ENCODE measurements at places on chromosomes 7 and 10. TPM values are rescaled to one million over a fixed set of nuclear protein-coding genes. Genes with fewer than 3 reads are reported as not detected.
A peak's percentile ranks its signal among the peaks of the same experiment; 100 is the strongest.

GRCh38 chr7:154259396-154259795, 207.2 kb downstream of the DPP6 start:
- DNase-seq, result no peak

GRCh38 chr10:104291439-104291951, 22.5 kb downstream of the GSTO2 start:
- DNase-seq, result peak; percentile 93

DNA sequence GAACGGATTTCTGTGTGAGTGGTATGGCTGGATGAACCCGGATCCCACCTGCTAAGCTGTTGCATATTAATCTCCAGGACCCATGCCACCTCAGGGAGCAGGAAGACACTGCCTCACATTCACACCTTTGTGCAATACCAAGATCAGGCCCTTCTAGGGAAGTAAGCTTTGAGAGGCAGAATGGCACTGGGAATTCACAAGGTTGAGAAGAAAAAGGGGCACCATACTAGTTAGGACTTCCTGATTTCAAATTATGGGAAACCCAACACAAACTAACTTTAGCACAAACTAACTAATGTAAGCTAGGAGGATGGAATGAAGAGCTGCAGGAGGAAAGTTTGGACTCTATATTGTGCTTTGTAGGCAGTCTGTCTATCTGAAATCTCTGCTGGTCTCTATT, 71.3 kb downstream of the TBXAS1 start:
- no peak for DNase-seq

- DNase-seq, result no peak
Measured at GRCh38 chr10:126135941-126136595, 239.7 kb downstream of the FANK1 start.

DNA sequence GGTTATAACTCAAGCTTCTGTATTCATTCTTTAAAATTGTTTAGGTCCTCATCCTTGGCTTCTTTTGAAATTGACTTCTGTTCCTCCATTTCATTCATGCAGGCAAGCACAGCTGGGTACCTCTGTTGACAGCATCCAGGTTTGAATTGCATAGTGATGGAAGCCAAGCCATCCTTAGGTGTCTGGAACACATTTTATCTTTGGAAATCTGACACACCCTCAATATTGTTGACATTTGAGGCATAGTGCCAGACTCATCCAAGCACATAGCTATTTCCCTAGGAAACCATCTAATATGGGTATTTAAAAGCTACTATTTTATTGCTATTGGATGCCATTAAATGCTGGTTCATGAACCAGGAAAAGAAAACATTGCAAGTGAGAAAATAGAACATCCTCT, 142.1 kb upstream of the PTPRZ1 start:
- peak; percentile 10 for DNase-seq

DNA sequence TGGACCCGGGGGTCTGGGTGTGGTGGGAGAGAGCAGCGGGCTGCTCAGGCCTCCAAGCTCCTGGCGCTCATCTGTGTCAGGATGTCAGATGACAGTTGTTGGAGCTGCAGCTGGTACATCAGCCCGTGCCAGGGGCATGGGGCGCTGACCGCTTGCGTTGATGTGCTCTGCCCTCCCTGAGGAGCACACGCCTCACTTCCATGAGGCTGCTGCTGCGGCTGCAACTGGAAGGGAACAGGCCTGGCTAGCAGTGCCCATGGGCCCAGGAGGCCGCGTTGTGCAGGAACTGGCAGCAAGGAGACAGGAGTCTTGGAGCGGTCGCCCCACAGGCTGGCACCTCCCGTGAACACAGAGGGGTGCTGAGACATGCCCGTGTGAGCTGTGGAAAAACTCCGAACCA, 361.3 kb upstream of the MKI67 start:
- no peak for DNase-seq

DNA sequence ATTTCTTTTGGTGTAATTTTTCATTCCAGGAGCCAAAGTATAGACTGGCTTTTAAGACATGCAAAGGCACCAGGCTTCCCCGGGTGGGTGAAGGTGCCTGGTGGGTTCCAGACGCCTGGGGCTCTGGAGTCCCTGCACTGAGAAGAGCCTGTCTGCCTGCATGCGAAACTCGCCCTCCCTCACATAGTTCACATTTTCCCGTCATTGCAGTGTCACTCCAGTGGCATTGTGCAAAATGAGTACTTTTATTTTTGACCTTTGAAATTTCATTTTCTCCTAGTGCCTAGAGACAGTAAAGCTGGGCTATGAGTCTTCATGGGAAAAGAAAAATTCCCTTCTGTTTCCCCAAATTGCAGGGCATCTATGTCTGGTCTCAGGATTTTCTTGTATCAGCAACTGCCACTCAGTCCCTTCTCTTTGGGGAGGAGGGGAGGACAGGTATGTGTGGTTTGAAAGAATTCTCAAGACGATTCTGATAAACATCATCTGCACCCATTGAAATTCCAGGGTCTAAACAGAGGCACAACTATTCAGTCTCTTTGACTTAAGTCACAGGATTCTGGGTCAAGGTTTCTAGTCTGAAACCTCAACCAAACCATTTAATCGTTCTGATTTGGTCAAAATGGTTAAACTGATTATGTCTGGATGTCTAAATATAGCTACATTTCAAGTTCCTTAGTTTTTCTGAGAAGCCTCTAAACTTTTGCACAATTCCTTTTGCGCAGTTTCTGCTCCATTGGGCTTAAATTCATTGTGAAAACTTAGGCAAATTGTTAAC, 107.8 kb downstream of the CYP26A1 start:
- DNase-seq, result no peak

DNA sequence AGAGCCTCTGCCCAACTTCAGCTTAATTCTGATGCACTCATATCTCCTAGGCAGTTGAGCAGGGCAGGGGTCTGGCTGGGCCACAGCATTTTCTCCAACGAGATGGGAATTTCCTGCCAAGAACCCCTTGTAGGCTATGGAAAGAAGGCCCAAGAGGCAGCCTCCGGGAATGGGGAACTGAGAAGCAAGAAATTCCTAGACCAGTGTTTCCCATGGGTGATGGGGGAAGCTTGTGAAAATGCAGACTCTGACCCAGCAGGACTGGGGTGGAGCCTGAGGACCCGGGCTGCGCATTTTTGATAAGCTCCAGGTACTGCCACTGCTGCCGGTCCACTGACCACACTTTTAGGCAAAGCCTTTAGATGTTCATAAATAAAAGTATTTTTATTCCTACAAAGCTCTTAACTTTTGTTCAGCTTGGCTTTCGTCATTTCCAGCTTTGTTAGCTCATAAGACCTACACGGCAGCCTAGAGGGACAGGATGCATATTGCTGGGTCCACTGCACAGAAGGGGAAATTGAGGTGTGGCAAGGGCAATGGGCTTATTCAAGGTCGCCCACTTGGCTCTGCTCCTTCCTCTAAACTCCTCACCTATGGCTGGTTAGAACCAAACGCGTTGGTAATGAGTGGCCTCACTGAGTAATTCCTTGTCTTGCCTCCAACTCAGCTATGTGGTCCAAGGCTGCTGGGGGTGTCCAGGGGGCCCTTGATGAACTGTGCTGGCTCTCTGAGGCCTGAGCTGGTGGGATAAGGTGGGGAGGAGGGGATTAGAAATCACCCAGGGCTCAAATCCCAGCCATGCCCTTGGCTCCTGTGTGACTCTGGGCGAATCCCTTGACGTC, 29.5 kb downstream of the ZCCHC24 start:
- DNase-seq, result peak; percentile 9

DNA sequence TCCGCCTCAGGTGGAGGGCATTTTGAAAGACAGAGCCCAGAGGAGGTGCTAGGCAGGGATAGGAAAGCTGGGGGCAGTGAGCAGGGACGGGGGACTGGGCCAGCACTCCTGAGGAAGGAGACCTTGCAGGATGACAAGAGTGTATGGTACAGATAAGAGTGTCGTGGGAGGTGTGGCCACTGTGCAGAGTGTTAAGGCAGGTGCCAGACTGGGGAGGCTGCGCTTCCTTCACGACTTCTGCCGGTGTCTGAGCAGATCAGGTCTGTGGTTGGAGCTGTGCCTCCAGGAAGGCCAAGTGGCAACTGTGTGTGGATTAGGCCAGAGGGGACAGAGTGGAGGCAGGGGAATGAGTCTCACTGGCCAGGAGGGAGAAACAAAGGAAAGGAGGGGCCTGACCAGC, 161.7 kb downstream of the HIBADH start:
- no peak for DNase-seq

DNA sequence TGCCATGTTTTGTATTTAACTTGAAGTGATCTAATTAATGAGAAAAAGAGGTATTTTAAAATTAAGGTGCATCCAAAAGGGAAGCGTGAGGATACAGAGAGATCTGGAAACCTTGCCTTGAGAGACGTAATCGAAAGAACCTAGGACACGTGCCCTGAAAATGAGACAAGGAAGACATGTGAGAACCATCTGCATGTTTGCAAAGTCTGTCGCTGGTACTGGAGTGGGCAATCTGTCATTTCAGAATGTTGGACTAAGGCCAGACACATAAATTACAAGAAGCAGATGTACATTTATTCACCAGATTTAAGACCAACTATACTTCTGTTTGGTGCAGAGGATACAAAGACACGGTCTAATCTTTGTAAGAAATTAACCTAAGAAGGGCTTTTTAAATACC, 9.2 kb downstream of the AGR2 start:
- DNase-seq, result no peak

- no peak for DNase-seq
Measured at GRCh38 chr10:12409613-12410012, 60.3 kb downstream of the CAMK1D start.

DNA sequence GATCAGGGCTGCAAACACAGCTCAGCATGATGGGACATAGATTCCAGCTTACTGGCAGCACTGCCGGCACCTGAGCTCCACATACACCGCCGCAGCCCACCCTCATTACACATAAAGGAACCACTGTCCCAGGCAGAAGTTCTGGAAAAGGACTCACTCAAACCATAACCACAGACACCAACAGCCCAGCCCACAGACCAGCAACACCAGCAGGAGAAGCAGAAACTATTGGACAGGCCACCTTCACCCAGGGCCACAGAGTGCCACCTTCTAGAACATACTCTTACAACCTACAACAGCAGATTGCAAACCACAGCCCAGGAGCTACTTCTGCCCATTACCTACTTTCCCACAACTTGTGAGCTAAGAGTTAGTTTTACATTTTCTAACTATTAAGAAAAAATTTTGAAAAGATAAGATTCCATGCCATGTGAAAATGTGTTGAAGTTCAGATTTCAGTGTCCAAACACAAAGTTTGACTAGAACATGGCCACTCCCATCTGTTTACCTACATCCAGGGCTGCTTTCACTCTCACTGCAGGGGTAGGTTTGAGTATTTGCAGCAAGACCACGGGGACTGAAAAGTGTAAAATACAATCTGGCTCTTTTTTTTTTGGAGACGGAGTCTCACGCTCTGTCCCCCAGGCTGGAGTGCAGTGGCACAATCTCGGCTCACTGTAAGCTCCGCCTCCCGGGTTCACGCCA, 153.0 kb downstream of the TNS3 start:
- no peak for DNase-seq

DNA sequence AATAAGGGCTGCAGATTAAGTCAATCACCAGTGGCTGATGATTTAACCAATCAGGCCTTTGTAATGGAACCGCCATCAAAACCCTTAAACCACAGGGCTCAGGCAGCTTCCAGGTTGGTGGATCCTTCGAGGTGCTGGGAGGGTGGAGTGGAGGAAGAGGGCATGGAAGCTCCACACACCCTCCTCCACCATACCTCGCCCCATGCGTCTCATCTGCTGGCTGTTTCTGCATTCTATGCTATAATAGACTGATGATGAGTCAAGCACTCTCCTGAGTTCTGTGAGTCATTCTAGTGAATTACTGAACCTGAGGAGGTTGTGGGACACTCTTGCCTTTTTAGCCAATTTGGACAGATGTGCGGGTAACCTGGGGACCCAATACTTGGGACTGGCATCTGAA, 43.9 kb downstream of the CHST15 start:
- no peak for DNase-seq

GRCh38 chr7:4162884-4163564, 519.1 kb upstream of the FOXK1 start:
- DNase-seq, result no peak

DNA sequence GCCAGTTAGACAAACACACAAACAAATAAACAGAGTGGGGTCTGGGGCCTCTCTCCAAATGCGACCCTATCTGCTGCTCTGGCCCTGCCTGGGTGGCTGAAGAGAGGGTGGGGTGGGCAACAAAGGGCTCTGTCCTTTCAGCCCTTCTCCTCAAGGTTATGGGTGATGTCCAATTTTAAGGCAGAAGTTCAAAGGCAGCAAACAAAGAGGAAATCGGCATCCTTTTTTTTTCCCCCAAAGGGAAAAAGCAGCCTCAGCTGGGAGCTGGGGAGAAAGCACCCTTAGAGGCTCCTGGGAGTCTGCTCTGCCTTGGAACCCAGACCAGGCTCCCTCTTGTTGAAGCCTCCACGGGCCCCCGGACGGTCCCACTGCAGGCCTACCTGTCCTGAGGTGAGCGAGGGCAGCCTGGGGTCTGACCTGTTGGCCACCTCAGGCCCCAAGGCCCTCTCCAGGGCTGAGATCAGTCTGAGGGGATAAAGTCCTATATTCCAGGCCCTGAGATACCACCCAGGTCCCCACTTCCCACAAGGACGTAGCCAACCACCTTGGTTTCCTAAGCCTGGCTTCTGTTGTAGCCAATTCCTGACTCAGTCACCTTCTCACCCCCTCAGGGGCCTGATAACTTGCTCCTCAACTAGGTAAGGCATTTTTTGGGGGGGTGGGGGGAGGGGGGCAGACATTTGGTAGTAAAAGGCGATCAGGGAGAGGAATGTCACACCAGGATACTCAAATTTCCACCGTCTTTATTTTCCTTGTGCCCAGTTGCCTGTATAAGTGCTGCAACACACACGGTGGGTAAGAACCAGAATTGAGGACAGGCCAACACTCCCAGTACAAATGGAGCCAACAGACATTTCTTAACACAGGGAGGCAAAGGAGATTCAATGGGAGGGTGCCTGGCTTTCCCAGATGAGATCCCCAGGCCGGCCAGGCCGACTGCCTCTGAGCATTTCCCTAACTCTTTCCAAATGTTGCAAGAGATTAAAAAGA, 4.3 kb downstream of the HOXA11 start:
- DNase-seq, result peak; percentile 55

The AOC1 gene
- total RNA-seq, result 756 TPM

The ELOVL3 gene
- not detected for total RNA-seq

The TSPAN13 gene
- 38.9 TPM for total RNA-seq

The PNLIPRP3 gene
- 0.28 TPM for total RNA-seq

The FGFBP3 gene
- total RNA-seq, result 2.1 TPM

The AUTS2 gene
- 31.2 TPM for total RNA-seq

The OGDHL gene
- total RNA-seq, result 2.5 TPM

The THAP5 gene
- total RNA-seq, result 26.2 TPM

Measured in mucosa of descending colon (tissue), 3 donors.